Hematopoietic multipotent progenitor cell (in vitro differentiated cells): ENCODE measurements at places on chromosomes 16 and 17.

GRCh38 chr17:73211745-73212144 lies 18.9 kb downstream of the COG1 start:
- DNase-seq, result peak; percentile 56

DNA sequence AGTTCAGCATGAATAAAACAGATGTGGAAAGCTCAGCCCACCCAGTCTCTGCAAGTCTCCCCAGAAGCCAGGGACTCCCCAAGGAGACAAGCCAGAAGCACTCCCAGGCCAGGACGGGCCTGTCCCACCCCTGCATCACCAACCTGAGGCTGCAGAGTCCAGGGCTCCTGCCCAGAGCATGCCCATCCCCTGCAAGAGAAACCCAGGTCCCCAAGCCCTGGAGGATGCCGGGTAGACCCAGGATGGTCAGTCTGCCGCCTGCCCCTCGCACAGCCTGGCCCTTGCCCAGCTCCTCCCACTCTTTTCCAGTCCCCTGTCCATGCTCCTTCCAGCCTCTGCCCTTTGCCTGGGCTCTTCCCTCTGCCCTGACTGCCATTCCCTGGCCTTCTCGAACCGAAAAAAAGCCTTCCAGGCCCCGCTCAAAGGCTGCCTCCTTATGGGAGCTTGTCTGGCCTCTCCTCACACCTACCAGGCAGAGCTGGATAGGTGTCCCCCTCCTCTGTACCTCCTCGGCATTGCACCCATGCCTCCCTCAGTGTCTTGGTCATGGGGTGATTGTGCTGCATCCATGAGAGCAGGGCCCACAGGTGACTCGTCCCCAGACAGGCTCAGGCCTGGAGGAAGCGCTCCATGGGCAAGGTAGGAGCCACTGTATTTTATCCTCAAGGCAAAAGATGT lies 44.8 kb downstream of the BEAN1 start:
- no peak for DNase-seq

- no peak for DNase-seq
Observed at GRCh38 chr17:34313164-34313563, 6.1 kb upstream of the CCL8 start.

DNA sequence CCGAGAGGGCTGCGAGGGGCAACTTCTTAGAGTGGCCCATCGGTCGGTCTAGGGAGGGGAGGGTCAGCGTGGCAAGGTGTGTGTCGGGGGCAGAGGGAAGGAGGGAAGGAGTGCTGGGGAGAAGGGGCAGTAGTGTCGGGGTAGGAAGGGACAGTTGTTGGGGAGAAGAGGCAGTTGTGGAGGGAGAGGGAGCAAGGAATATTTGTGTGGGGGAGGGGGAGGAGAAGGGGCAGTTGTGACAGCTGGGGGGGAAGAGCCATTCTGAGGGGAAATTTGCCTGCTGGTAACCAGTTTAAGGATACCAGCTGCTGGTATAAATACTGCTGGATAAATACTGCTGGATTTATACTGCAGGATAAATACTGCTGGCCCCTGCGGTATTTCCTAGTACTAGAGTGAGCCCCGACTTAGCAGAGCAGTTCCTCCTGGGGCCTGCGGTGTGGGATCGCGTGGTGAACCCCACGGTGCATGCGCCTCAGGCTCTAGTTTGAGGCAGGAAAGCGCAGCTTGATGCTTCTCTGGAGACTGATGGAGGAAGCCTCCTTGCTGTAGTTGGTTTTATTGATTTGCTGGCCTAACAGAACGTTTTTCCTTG lies 309 bp downstream of the DNAH2 start:
- DNase-seq, result peak; percentile 71

- DNase-seq, result no peak
Observed at GRCh38 chr16:79528338-79528737, 72.2 kb downstream of the MAF start.

- DNase-seq, result peak; percentile 82
Observed at GRCh38 chr16:2715519-2715918, 4.5 kb downstream of the PRSS27 start.

GRCh38 chr16:24507959-24508480 lies 31.3 kb upstream of the RBBP6 start:
- DNase-seq, result no peak

DNA sequence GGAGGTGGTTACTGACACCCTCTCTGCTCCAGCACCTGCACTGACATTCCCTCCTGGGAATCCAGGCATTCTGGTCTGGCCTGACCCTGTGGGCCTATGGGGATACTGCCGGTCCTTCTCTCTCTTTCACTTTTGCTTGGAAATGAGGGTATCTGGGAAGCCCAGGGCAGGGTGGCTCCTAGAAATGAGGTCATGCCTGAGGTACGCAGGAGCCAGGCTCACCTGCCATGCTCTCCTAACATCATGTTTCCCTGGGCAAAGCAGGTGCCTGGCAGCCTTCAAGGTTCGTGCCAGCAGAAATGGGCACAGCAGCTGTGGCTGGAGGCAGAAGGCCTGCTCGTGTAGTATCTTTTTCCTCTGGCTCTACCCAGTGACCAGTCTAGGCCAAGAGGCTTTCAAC lies 3.3 kb downstream of the ITGA3 start:
- DNase-seq, result no peak

DNA sequence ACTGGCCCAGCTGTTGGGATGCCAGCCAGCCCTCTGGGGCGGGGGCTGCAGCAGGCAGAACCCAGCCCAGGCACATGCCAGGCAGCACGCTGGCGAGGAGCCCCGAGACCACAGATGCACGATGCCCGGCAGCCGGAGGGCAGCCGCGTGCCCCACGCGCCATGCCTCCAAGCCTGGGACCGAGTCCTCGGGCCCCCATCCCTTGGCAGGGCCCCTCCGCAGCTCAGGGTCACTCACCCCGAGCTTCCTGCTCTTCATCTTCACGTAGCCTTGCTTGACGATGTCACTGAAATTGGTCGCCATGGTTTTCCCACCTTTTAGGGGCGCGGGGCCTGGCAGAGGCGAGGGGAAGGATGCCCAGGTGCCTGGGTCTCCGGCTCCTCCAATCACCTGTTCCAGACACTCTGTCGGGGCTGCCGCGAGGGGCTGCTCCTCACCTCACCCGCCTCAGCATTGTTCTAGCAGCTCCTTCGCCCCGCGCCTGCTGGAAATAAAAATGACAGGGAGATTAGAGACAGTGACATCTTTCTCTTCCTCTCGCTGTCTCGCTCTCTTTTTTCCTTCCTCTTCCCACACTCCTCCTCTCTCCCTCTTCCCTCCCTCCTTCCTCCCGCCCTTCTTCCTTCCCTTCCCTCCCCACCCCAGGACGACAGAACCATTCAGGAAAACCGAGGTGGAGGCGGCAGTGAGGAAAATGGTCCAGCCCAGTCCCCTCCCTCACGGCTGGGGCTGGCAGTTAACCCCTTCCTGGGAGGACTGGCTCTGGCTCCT lies 6.9 kb downstream of the DOK4 start:
- no peak for DNase-seq

DNA sequence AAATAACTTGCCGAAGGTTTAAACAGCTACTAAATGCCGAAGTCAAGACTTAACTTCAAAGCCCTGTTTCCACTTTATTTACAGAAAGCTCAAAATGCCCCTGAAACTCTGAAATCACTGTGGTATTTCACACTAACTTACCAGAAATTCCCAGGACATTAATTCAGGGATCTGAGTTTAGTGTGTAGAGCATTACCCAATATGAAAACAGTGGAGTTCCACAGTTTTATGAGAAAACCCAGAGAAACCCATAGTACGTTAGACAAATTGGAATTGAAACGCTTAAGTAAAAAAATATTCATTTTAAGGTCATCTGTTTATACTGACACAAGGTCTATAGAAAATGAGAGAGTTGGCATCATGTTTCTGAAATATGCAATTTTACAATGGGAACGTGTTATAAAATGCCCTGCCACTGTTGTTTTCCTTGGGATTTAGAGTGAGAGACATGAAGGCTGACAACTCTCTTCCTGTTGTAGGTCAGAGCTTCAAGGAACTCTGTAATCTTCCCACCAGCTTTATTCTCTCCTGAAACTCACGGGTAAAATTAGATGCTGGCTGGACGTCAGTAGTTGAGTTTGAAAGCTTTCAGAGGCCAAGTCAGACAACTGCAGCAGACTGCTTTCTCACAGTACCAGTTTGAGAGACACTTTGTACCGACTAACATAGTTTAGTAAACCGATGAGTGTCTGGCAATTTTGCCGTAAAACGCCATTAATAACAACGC lies 139.4 kb upstream of the TBX2 start:
- no peak for DNase-seq

- no peak for DNase-seq
Observed at GRCh38 chr17:38660097-38661025, 14.4 kb downstream of the EPOP start.

DNA sequence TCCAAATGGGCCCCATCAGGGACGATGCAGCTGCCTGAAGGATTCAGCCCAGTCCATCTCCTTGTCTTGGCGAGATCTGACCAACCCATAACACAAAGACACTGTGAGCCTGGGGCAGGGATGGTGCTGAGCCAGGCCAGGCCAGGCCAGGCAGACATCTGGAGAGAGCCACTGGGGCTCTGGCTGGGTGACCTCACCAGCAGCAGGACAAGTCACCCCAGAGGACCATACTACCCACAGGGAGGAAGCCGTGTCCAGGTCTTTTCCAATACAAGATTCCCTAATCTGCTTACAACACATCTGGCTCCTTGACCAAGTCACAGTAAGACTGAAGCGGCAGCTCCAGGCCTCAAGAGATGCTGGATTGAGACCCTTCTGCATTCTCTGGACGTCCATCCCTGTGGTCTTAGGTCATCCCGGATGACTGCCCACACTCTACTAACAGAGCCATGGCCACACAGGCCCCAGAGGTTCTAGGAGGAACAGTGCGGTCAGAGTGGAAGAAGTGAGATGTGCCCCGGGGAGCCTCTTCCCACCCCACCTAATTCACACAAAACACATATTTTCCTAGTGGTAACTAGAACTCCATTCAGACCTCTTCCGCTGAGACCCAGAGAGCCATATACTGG lies 81.8 kb upstream of the RCVRN start:
- no peak for DNase-seq
